ENCODE measurements at places on chromosomes 7 and 10.

GRCh38 chr7:141232286-141233051 is 158.6 kb downstream of the TMEM178B start:
- no peak for DNase-seq

DNA sequence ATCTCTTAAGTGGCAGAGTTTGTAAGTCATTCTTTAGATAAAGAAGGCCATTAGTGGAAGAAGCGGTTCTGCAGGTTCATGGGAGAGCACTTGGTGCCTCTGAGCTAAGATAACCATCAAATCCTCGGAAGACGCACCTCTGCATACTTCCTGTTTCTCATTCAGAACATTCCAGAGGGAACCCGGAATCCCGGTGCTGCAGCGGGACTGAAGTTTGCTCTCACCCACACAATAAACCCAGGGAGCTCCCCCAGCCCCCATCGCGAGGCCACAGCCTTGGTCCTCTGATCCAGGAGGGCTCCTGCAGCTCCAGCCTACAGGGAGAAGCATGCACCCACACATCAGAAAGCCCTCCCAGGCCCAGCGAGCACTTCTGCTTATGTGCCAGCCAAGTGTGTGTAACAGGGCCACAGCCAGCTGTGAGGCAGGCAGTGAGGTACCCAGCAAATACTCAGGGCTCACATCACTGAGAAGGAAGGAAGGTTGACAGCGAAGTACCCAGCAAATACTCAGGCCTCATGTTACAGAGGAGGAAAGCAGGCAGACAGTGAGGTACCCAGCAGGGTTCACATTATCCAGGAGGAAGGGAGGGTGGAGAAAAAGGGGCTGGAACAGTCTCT is 142.4 kb downstream of the DIP2C start:
- no peak for DNase-seq

- DNase-seq, result no peak
Observed at GRCh38 chr10:117736655-117737054, 194.1 kb downstream of the EMX2 start.

GRCh38 chr7:33964417-33965182 is 59.3 kb downstream of the BMPER start:
- DNase-seq, result no peak

- DNase-seq, result no peak
Observed at GRCh38 chr10:28709001-28709710, 31.8 kb downstream of the BAMBI start.

- no peak for DNase-seq
Observed at GRCh38 chr7:102296179-102296438, 9.4 kb downstream of the SH2B2 start.

GRCh38 chr7:19783541-19783940 is 10.1 kb upstream of the TMEM196 start:
- DNase-seq, result no peak

GRCh38 chr10:59493017-59493416 is 130.7 kb upstream of the FAM13C start:
- no peak for DNase-seq

- DNase-seq, result no peak
Observed at GRCh38 chr7:45704683-45705016, 130.5 kb downstream of the ADCY1 start.

DNA sequence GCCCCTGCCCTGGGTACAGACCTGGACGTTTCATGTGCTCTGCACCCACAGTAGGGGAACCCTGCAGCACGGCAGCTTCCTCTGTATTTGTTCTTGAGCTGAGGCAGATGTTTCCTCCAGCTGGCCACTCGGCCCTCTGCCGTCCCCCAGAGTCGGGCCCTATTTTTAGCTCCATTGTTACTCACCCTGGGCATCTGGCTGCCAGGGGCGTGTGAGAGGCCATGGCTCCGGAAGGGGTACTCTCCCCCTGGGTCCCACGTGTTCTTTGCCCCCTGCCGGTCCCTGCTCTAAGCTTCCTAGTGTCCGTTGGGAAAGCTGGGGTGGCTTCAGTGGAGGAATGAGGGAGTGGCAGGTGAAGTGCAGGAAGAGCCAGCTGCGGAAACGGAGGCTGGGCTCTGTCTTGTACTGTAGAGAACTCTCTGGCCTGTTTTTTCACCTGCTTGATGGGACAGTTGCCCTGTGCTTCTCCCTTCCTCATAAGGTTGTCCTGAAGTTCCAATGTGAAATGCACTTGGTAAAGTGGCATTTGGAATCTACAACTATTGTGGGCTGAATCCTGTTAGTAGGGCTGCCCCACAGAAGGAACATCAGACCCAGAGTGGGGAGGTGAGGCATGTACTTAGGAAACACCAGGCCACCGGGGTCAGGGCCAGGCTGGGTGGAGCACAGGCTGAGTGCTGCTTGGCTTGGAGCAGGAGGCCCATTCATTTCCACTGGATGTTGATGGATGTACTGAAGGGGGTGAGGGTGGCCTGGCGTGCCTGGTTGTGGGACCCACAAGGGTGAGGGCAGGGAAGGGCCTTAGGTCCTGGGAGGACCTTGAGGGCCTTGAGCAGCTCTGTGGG is 30.6 kb downstream of the PALD1 start:
- no peak for DNase-seq

DNA sequence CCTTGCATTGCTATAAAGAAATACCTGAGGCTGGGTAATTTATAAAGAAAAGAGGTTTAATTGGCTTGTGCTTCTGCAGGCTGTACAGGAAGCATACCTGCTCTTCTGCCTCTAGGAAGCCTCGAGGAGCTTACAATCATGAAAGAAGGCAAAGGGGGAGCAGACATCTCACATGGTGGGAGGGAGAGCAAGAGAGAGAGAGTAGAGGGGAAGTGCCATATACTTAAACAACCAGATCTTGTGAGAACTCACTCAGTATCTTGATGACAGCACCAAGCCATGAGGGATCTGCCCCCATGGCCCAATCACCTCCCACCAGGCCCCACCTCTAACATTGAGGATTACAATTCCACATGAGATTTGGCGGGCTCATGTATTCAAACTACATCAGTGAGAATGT is 79.1 kb upstream of the HECW1 start:
- no peak for DNase-seq

GRCh38 chr7:132941905-132942304 is 140.0 kb downstream of the CHCHD3 start:
- no peak for DNase-seq

DNA sequence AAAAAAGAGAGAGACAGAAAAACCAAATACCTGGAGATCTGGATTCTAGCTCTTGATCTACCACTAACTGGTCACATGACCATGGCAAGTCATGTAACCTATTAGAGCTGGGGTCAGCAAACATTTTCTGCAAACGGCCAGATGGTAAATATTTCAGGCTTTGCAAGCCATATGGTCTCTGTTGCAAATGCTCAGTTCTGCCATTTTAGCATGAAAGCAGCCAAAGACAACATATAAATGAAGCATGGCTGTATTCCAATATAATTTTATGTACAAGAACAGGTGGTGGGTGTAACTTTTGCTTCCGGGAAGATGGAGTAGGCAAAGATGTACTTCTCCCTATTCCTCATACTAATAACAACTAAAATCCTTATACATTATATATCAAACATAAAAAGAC is 6.7 kb downstream of the FRA10AC1 start:
- DNase-seq, result no peak

DNA sequence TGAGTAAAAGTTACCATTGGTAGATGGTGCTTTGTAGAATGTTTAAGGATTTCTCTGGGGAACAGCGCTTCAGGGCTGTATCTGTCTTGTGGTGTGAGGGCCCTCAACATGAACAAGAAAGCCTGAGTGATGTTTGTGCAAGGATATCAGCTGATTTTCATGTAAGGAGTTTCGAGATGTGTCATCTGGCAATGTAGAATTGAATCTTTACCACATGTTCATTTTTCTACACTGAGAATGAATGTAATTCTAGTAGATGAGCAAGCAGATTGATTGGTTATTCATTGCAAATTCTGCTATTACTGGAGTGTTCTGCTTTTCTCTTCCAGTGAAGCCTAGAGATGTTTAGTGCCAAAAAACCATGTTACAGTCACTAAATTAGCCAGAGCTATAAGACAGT is 87.7 kb downstream of the ST7 start:
- DNase-seq, result no peak

DNA sequence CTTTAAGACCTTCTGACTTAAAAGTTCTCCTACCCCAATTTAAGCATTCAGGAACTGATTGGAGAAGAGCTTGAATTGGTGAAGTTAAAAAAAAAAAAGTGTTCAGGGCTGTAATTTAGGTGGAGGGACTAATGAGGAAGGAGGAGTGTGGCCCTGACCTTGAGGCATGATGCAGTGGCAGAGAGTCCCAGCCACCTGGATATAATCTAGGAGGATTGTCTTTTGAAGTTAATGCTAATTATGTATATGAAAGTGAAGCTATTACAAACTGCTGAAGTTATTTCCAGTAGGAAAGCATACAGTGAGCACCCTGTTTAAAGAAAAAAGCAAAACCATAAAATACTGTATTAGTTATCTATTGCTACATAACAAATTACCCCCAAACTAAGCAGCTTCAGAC is 31.5 kb downstream of the ADD3 start:
- no peak for DNase-seq

DNA sequence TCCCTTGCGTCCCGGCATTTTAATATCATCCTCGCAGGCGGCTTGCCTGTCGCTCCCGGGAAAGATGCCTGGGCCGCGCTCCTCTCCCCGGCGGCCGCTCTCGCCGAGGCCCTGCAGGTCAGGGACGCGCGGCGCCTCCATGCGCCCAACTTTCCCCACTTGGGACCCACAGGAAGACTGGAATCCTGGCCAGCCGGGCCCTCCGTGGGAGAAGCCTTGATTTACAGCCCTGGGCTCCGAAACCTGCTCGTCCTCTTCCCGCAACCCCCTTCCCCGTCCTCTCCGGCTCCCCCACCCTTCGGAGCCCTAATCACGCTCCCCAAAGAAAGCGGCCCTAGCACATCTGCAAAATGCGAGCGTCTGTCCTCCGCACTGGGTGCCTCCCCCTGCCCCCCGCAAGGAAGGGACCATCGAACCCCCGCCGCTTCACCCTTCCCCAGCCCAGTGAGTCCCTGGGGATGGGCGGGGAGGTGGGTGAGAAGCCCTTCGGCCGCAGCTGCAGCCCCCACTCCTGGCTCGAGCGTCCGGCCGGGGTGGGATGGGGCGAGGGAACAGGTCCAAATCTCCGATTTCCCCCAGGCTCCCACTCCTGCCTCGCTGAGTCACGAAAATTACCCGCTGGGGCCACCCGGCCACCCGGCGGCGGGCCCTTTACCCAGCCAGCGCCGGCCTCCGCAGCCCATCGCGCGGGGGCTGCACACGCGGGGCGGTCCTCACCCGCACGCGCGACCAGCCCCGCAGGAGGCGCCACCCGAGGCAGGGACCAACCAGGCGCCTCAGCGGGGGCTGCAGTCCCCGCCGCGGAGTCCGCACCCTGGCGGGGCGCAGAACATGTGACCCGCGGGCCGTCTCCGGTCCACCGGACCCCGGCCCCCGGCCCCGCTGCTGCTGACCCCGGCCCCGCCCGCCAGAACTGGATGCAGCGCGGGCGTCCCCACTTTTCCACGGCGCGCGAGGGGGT is 695 bp downstream of the HSPA12A start:
- DNase-seq, result peak; percentile 2

DNA sequence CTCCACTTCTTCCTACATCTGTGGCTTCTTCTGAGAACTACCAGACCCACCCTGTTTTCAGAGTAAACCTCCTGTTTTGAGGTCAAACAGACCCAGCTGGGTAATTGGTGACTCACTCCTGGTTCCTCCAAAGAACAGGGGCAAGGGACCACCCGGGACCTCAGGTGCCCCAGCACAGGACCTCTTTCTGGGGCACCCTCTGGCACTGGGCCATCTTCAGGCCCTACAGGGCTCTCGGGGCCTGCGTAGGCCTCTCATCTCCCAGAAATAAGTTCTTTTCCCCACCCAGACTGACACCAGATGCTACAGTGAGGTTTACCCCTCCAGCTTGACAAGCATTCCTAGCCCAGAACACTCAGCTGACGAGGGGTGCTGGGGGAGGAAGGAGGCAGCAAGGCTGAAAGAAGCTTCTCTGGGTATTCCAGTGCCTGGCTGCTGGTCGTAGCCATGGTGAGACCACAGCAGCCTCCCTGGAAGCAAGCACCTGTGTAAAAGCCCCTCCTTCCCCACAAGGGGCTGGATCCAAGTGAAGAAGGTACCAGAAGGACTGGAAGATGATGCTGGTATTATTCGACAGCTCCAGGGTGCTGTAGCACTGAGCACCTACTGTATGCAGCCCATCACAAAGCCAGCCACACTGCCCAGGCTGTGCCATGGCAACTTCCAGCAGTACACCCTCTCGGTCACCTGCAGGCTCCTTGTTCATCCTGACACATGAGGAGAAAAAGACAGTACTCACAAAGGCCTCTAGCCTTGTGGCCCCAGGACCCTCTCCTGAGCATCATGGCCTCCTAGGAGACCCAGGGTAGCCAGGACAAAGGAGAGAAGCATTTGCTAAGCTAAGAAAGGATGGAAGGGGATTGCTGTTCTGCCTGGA is 47.4 kb downstream of the ALOX5 start:
- no peak for DNase-seq

GRCh38 chr7:29196191-29196590 is 1.6 kb downstream of the CHN2 start:
- no peak for DNase-seq

DNA sequence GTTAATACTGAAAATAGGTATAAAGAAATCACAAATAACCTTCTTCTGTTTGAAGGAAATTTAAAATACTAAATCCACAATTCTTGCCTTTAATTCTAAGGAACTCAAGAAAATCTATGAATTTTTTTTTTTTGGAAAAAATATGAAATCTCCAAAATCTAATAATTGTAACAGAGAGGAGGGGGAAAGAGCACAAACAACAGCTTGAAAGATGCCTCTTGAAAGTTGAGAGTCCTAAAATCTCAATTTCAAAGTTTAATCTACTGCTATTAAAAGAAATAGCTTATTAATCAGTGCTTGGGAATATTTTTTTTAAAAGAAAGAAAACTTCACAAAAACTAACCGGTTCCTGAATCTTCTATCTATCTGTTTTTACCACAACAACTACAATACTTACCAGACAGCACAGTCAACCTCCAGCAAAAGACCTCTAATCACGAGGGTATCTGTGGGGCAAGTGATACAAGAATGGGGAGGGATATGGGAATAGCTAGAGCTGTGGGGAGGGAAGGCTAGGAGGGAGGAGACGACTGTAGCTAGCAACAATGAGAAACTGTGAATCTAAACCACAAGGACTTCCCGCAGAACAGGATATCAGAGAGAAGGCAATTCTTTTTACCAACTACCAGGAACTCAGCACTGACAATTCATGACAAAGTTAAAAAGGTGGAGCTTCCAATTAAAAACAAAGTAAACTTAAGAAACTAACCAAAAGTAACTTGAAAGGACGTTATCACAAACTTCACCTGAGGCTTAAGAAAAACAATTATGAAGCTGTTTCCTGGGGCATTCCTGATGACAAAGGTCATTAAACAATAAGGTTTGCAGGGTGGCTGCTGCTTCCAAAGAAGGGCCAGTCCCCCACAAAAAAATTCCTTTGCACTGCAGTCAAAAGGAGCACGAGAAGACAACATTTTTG is at the start of gene USP54:
TSS of gene USP54 (minus strand) at position 462 of the 919 bp plus-strand sequence. CDS start 15,684 bp downstream, outside the sequence.
- DNase-seq, result no peak

Data from NCI-H1105 treated with DMSO at 0.1 percent for 48 hours (cell line).